ENCODE measurements at places on chromosomes 16 and 17.

GRCh38 chr17:33776903-33777302 lies 478.2 kb upstream of the CCL2 start:
- DNase-seq = no peak

GRCh38 chr16:26169473-26169872 lies 477.7 kb downstream of the HS3ST4 start:
- no peak for DNase-seq

- no peak for DNase-seq
Observed at GRCh38 chr17:29020576-29020975, 14.7 kb upstream of the SEZ6 start.

DNA sequence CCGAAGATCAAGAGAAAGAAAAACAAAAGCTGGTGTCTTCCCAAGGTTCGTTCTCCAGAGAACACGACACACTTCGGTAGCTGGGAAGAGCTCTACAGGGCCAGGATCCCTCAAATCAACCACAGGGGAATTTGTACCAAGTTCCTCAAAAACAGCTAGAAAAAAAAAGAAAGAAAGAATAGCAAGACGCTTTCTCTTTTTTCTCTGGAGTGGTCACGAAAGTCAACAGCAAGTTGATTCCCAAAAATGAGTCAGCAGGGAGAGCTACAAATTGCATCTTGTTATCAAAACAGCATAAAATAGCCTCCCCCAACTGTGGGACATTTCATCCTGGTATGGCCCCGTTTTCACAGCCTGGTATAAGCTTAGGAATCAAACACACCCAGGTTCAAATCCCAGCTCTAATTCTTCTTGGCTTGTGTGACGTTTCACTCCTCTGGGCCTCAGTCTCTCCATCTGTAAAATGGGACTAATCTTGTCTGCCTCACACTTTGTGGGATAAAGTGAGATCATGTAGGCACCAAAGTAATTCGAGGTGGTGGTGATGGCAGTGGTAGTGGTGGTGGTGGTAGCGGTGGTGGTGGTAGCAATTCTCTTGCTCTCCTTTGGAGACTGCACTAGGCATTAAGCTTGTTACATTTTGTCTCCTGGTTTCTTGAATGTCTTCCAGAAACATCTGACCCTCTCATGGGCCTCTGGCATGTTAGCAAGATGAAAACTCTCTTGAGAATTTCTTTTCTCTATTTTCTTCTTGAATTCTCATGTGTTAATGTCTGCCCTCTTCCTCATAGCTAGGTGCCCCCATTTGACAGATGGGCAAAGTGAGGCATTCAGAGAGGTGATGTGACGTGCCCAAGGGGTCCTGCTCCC lies 988 bp upstream of the IL21R start:
- DNase-seq = no peak

GRCh38 chr16:50671644-50672260 lies 9.4 kb downstream of the SNX20 start:
- DNase-seq = no peak

GRCh38 chr16:66477028-66477515 lies 50.0 kb downstream of the BEAN1 start:
- no peak for DNase-seq

DNA sequence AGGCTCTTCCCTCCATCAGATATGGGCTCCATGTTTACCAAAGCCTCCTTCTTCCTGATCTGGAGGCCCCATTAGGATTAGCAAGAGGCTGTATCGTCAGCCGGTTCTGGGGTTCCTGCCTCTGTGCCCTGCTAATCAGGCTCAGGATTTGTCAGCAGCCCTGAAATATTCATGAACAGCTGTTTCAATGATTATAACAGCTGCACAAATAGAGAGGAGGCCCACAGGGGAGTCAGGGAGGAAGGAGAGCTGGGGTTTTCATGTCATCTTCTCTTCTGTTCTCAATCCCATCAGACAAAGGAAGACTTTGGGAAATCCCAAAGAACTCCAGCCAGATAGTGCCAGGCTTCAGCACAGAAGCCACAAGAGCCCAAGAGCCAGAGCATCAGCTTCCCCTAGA lies 72.3 kb upstream of the MMP2 start:
- DNase-seq = no peak

DNA sequence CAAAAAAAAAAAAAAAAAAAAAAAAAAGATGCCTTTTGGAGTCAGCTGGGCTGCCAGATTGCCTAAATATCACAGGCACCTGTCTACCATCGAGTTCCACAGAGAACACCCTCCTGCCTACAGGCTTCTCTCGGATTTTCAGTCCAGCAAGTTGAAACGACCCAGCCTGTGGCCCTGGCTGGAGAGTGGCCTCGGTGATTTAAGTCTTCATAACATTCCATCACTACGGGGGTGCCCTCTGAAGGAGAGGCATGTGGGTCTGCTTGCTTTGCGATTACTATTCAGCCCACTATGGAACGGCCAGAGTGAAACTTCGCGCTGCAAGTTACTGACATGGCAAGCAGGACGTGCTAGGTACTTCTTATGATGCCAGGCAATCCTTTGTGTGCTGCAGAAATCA lies 42.8 kb downstream of the MARCHF10 start:
- DNase-seq = no peak

- no peak for DNase-seq
Observed at GRCh38 chr17:17495536-17496188, 533 bp downstream of the RASD1 start.
